MV-4-11 (cell line): ENCODE measurements at places on chromosomes 12 and 14.

DNA sequence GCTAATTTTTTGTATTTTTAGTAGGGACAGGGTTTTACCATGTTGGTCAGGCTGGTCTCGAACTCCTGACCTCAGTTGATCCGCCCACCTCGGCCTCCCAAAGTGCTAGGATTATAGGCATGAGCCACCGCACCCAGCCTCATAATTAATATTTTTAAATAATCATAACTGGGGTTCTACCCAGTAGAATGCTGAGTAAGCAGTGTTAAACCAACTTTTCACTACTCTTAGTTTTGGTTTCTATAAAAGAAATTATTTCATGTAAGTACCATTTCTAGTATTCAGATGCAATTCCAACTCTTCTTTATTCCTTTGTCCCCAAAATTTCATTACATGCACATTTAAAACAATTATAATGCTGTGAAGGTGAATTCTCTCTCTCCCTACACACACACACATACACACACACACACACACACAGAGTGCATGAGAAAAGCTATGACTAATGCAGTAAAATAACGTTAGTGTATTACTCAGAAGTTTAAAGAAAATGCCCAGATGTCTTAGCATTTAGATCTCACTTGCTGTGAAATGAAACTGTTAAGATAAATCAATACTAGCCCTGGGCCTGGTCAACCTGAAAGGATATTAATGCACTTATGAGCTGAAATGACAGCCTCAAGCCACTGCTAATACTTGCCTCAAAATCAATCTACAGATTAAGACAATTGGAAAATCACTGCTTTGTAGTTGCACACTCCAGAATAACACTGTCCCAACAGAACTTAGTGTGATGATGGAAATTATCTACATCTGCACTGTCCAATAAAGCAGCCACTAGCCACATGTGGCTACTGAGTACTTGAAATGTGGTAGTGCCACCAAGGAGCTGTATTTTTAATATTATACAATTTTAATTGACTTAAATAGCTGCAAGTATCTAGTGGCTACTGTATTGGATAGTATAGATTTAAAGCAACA is 36.0 kb downstream of the PTPN21 start:
- no peak for DNase-seq

DNA sequence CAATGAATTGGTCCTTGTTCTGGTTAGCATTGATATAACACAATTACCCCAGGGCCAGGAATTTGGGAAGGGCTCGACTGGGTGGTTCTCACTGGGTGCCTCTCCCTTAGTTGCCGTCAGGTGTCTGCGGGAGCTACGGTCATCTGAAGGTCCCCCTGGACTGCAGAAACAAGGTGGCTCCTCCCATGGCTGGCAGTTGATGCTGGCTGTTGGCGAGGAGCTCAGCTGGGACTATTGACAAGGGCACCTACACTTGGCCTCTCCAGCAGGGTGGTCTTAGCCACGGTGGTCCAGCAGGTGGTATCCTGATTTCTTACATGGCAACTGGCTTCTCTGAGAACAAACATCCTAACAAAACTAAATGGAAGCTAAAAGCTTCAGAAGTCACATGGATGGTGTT is 41.0 kb upstream of the RGS6 start:
- no peak for DNase-seq

GRCh38 chr14:28570391-28570790 is 196.2 kb upstream of the FOXG1 start:
- DNase-seq: no peak

DNA sequence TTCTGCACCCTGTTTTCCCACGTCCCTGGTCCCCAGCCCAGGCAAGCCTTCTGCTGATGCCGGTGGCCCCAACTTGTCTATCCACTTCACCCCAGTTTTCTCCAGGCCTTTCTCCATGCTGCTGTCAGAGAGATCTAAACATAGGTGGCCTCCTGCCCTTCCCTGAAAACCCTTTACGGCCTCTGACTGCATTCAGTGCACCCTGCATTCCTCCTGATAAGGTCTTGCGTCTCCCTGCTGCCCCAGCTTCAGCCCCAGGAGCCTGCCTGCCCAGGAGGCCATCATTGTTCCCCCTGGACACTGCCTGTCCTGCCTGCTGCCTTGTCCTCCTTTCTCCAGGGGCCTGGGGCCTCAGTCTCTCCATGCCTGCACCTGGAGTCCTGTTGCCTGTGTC is 29.8 kb downstream of the TRAF3 start:
- DNase-seq: no peak

- peak; percentile 46 for DNase-seq
Measured at GRCh38 chr14:77045238-77046162, 17.0 kb upstream of the IRF2BPL start.

GRCh38 chr14:21965042-21965441 is 291.4 kb upstream of the OR4E1 start:
- DNase-seq: no peak

- no peak for DNase-seq
Measured at GRCh38 chr14:55851961-55852360, 266.2 kb upstream of the PELI2 start.

- no peak for DNase-seq
Measured at GRCh38 chr14:100607611-100607956, 20.4 kb upstream of the BEGAIN start.

DNA sequence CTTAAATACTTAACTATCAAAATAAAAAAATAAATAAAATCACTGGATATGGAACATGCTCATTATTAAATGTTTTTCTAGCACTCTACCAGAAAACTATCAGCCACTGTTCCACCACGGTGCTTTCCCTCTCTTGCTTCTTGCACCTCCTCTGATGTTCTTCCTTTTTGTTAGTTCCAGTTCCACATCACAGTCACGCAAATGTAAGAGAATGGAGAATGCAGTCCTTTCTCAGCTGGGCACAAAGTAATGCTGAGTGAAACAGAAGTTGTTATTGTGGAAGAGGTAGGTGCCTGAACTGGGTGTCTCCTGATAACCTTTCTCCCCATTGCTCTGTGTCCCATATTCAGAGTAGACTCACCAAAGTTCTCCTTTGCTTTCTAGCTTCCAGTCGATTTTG is 1116.9 kb upstream of the TMEM132C start:
- DNase-seq: peak; percentile 79

DNA sequence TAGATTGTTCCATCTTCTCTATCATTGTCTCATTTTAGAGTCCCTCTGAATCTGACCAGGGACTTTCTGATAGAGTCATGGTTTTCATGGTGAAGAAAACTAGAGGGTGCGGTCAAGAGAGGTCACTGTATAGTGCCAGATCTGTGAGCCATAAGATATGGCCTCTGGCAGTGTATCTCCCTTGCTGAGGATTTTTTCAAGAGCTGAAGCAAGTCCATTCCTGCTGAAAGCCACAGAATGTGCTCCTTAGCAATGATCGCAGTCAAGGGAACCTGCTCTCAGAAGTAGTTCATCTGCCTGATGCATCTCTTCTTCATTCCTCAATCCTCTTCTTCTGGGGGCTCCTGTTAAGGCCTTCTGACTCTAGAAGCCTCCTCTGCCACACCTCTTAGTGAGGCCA is 405.2 kb downstream of the EGLN3 start:
- DNase-seq: no peak

DNA sequence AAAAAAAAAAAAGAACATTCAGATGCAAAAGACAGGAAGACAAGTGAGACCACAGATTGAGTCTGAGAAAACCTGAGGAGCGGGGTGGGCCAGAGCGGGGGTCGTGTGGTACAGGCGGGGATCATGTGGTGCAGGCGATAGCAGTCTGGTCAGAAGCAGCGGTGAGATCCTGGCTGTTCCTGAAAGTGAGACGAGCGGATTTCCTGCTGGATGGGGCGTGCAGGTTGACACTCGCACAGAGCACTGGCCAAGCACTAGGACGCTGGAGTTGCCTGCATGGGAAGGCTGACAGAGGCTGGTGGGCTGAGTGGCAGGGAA is 35.7 kb downstream of the CDC42BPB start:
- DNase-seq: no peak

- DNase-seq: no peak
Measured at GRCh38 chr12:25069224-25069623, 120.3 kb upstream of the BCAT1 start.

- DNase-seq: no peak
Measured at GRCh38 chr12:76720068-76720467, 43.8 kb upstream of the ZDHHC17 start.

DNA sequence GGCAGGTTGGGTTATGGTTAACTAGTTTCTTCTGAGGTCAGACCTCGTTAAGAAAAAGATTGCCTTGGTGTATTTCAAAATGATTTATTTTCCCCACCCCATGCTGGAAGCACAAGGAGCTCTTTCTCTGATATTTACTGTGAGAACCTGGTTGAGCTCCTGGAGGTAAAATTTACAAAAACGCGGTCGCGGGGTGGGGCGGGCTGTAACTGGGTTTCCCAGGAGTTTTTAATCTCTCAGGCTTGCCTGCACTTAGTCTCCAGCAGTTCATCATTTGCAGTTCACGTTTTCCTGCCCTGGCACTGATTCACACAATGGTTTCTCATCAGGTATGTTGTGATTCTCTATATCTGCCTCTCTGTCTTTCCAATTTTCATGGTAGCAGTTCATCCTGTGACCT is 67.9 kb upstream of the PDE3A start:
- DNase-seq: no peak

DNA sequence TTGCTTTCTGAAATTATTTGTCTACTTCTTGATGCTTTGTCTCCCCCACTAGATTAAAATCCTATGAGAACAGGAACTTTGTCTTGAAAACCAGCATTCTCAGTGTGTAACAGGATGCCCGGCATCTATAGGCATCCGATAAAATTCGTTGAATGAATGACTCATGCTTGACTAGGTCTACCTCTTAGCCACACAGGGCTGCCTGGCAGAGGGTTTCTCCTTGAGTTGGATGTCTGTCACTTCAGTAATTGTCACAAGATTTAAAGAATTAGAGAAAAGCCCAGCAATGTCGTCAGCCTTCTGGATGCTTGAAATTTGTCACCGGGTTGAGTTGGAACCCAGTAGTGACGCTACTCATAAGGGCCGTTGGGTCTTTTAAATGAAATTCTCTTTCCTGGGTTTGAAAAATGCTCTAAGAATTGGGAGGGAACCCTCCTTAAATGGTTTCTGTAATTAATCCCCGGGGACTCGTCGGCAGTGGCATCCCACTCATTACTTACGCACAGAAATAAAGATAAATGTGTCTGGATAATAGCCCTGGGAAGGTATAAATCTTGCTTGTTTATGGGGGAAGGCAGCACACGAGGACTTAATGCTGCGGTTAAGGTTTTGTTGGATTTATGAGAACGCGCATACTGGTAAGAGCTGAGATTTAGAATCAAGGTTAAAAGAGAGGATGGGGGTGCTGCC is 194.1 kb downstream of the AACS start:
- DNase-seq: no peak

GRCh38 chr12:52227606-52228166 is 5.4 kb upstream of the KRT7 start:
- DNase-seq: no peak

DNA sequence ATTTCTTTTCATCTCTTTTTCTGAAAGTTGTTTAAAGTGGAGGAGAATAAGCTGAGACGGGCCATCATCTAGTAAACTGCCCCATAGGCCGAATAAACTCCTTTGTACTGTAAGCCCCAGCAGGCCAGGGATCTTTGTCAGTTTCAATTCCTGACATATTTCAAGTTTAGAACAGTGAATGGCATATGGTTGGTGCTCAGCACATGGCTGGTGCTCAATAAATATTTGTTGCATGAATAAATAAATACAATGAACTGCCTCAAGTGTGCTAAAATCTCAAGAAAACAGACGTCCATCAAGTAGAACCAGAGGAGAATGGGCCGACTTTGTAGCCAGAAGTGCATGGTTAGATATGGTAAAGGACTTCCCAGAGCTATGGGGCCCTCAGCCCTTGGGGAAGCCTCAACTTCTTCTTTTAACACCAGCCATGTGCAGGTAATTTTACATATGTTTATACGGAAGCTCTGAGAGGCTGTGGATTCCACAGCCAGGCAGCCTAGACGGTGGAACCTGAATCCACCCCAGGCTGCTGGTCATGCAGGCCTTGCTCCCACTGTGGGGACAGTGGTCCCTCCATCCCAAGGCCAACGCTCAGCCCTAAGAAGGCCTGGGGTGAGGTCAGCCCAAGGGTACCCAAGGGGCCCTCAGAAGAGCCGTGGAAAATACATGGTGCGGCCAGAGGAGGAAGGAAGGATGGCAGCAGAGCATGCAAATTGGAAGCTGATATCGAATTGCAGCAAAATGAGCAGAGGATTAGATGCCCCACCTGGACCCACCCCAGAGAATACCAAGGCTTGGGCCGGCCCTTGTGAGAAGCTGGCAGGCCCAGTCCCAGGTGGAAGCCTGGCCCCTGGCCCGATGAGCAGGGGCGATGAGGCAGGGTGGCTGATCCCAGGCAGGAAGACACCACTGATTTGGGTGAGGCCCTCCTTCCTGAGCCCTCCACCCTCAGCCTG is 8.7 kb upstream of the AQP2 start:
- no peak for DNase-seq

DNA sequence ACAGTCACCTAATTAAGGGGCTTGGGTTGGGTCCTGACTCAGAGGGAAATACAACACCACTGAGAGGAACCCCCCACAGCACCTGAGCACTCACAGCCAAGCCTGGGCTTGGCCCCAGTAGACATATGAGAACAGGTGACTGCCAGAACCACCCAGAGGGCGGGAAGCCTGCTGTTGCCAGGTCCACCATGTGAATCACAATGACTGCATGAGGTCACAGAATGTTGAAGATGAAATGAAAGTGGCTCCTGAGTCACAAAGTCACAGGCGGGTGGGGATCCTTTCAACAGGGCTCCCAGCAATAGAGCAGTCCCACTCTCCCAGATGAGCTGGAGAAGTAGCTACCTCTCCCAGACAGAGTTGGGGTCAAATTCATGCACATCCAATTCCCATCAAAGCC is at the start of gene LRRC74A:
Gene LRRC74A, plus strand, starts transcription at position 287 of the 400 bp plus-strand sequence. CDS start 290 bp downstream, outside the sequence.
- no peak for DNase-seq

- no peak for DNase-seq
Measured at GRCh38 chr12:46100551-46101484, 110.4 kb upstream of the SCAF11 start.

DNA sequence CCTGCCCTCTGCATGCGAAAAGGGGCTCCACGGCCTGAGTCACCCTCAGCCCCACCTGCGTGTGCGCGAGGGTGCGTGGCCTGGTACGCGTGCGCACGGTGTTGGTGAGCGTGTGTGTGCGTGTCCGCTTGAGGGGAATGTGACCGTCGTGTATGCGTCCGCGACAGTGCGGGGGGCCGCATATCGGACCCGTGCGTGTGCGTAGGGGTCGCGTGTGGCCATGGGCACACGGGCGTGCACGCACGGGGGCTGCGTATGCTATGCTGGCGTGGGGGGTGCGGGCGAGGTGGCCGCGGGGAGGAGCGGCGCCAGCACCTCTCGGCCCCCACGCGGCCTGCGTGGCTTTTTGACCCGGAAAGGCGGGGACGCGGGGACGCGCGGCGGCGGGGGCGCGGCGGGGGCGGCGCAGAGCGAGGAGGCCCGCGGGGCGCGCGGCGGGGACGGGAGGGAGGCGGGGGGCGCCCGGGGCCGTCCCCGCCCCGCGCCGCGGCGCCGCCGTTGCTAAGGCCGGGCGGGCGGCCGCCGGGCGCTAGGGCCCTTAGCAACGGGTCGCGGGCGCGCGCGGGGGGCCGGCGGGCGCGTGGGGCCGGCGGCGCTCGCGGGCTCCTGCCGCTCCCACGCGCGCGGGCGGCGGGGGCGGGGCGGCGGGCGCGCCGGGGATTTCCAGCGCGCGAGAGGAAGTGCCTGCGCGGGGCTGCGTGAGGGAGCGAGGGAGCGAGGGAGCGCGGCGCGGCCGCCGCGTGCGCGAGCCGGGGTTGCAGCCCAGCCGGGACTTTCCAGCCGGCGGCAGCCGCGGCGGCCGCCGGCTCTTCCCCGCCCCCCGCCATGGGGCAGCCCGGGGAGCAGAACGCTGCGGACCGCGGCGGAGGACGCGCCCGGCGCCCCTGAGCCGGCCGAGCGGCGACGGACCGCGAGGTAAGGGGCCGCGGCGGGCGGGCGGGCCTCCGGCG is at the start of gene TRAF3:
Gene TRAF3, plus strand, starts transcription at position 689 of the 950 bp plus-strand sequence. CDS start 92,753 bp downstream, outside the sequence.
- peak; percentile 36 for DNase-seq

GRCh38 chr14:98741523-98741922 is 530.5 kb downstream of the BCL11B start:
- DNase-seq: no peak
